ENCODE measurements at places on chromosomes 3 and 15.

DNA sequence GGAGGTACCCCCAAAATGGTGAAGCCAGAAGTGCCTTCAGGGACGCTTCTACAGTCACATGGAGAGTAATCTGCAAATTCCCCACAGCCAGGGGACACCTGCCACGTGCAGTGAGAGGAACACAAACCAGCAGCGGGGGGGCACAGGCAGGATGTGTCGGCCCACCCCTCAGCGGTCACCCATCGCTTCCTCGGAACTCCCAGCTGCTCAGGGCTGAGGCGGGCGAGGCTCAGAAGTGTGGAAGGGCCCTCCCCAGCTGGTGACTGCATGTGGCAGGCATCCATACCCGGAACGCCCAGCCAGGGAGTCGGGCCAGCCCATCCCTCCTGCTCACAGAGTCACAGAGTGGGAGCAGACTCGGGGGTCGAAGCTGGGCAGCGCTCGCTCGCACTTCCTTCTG, 63.7 kb downstream of the SLC12A8 start:
- no peak overlapping the region for H3K27ac ChIP-seq
- H3K27me3 ChIP-seq, result peaks cover 7% of the 10 kb centered on the region
- H3K4me3 ChIP-seq, result no peak overlapping the region

GRCh38 chr15:97443101-97443500, 517.4 kb upstream of the ARRDC4 start:
- no peak for DNase-seq
- H3K4me1 ChIP-seq, result no peaks in the 10 kb centered on the region
- H3K27me3 ChIP-seq, result no peaks in the 10 kb centered on the region
- H3K27ac ChIP-seq, result no peak overlapping the region

- H3K4me3 ChIP-seq, result no peak overlapping the region
- DNase-seq, result no peak
- no peak overlapping the region for H3K27ac ChIP-seq
- peaks cover 39% of the 10 kb centered on the region for H3K36me3 ChIP-seq
Measured at GRCh38 chr15:65902373-65902772, 33.1 kb downstream of the RAB11A start.

GRCh38 chr15:68274201-68274848, 3.2 kb upstream of the FEM1B start:
- peaks cover 8% of the 10 kb centered on the region for H3K27me3 ChIP-seq
- H3K4me3 ChIP-seq, result no peak overlapping the region
- H3K4me1 ChIP-seq, result peaks cover 46% of the 10 kb centered on the region

DNA sequence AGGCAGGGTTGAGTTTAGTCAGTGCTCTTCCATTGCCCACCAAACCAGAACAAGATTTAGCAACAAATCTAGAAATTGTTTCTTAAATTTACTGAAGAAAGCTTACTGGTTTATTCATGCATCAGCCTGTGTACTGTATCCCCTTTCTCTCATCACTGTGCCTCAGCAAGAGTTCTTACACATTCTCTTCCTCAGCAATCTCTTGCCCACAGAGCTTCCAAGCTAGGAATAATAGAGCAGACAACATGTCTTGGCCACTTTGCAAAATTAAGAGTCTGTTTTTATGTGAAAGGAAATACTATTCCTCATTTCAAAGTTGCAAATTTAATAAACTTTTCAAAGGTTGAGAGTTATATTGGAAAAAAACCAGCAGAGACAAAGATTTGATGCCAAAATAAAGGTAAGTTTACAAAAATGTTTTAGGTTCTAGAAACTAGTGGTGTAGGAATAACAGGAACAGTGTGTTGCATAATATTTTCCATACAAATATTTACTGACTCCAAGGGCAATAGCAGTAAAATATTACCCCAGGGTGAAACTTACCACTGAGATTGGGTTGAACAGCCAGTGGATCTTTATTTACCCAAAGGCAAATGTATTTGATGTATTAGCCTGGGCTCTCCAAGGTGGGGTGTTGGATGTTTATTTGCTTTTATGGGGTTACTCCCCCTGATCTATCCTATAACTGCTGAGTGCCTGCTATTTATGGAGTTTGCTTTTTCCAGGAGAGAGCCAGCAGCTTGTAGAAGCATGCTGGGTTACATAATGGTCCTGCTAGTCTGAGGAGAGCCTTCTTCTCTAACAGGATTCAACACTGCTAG, 276.7 kb downstream of the ADAMTSL3 start:
- H3K4me3 ChIP-seq, result no peak overlapping the region
- H3K27me3 ChIP-seq, result peaks cover 3% of the 10 kb centered on the region
- peaks cover 6% of the 10 kb centered on the region for H3K36me3 ChIP-seq
- no peak for DNase-seq
- H3K4me1 ChIP-seq, result no peaks in the 10 kb centered on the region

GRCh38 chr15:72281713-72282112, 9.4 kb upstream of the PARP6 start:
- H3K27me3 ChIP-seq, result peaks cover 62% of the 10 kb centered on the region
- no peak for DNase-seq
- H3K27ac ChIP-seq, result no peak overlapping the region
- H3K4me1 ChIP-seq, result no peaks in the 10 kb centered on the region
- H3K36me3 ChIP-seq, result no peaks in the 10 kb centered on the region
- H3K4me3 ChIP-seq, result no peak overlapping the region

DNA sequence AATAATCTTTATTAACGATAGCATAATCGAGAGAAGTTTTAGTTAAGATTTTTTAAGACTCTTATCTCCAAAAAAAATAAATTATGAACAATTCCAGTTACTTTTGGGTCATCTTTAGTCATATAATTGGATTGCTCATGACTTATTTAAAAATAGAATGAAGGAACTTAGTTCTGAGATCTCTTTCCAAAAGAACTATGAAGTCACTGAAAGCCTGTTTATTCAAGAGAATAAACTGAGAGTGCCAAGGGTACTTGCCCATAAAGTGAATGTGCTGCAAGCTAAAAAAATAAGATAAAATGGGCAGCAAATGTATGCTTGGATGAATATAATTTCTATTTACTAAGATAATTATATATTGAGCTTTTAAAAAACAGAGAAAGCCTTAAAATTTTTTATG, 176.5 kb upstream of the PLSCR5 start:
- peaks cover 3% of the 10 kb centered on the region for H3K27me3 ChIP-seq
- no peaks in the 10 kb centered on the region for H3K36me3 ChIP-seq
- H3K4me3 ChIP-seq, result no peak overlapping the region
- no peak overlapping the region for H3K27ac ChIP-seq
- no peak for DNase-seq

DNA sequence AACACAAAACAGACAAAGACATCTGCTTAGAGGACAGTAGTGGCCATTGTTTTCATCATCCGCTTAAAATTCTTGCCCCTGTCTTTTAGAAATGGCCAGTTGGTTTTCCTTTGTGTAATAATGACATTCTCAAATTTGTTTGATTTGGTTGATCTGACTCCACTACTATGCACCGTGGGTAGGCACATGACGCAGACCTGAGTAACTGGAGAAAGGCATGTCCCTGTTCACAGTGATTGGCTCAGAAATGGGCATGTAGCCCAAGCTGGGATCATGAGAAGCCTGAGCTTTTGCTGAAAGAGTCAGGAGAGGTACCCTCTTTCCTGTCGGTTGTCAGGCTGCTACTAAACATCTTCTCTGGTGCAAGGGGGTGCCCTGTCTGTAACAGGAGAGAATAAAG, 36.6 kb upstream of the MAGI1 start:
- no peak overlapping the region for H3K27ac ChIP-seq
- peaks cover 5% of the 10 kb centered on the region for H3K27me3 ChIP-seq
- H3K36me3 ChIP-seq, result no peaks in the 10 kb centered on the region
- H3K4me1 ChIP-seq, result peaks cover 12% of the 10 kb centered on the region
- H3K4me3 ChIP-seq, result no peak overlapping the region
- no peak for DNase-seq

DNA sequence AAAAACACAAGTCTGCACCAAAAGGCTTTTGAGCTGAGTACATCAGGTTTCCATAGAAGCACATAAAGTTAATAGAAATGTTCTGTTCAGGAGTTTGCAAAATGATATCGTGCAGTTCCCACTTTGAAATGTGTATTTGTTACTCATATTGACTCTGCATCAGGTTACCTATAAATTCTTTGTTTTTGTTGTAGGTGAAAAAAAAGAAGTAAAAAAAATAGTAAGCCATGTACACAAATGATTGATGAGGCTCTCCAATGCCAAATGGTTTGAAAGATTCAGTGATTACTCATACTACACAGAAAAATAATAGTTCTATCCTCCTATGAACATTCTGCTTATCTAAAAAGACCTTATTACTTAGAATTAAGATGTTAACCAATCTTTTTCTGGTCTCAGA, 287.3 kb upstream of the MME start:
- H3K4me1 ChIP-seq, result peaks cover 6% of the 10 kb centered on the region
- H3K36me3 ChIP-seq, result no peaks in the 10 kb centered on the region
- H3K27me3 ChIP-seq, result peaks cover 6% of the 10 kb centered on the region

GRCh38 chr3:196121066-196121465, 39.2 kb upstream of the TFRC start:
- no peak overlapping the region for H3K4me3 ChIP-seq
- H3K4me1 ChIP-seq, result peaks cover 10% of the 10 kb centered on the region
- no peak for DNase-seq

GRCh38 chr3:140277886-140278285, 342.9 kb downstream of the CLSTN2 start:
- peaks cover 14% of the 10 kb centered on the region for H3K27me3 ChIP-seq
- H3K4me1 ChIP-seq, result no peaks in the 10 kb centered on the region
- DNase-seq, result no peak
- no peak overlapping the region for H3K27ac ChIP-seq

DNA sequence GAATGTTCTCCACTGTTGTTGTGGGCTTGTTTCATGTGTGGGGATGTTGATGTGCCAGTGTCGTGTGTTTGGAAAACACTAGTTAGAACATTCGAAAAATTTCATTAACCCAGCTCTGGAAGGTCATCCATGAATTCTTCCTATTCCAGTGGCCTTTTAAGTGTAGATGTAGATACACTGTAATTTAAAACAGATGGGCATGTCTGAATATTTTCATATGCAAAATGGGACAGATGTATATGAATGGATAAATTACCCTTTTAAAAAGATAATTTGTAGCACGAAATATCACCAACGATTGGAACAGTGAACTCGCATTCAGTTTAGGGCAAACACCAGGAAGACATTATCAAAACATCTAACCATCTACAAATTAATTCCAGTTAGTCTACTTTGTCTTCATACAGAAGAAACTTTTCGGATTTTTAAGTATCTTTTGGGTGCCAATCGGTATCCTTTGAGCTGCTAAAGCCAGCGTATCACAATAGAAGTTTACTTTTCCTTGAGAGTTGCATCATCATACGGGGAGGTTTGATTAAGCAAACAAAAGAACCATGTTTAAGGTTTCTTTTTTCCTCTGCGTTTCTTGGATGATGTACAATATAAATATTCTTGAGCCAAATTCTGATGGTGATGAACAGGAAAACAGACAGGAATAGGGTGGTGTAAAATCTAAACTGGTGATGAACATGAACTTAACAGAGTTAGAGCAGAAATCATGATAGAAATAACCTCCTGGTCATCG, 528.1 kb downstream of the FOXP1 start:
- H3K4me1 ChIP-seq, result no peaks in the 10 kb centered on the region
- no peaks in the 10 kb centered on the region for H3K36me3 ChIP-seq
- H3K27ac ChIP-seq, result no peak overlapping the region
- no peak overlapping the region for H3K4me3 ChIP-seq
- no peaks in the 10 kb centered on the region for H3K27me3 ChIP-seq
- DNase-seq, result no peak

GRCh38 chr15:63504979-63505841, 817 bp downstream of the USP3 start:
- H3K36me3 ChIP-seq, result no peaks in the 10 kb centered on the region
- DNase-seq, result peak; percentile 71
- H3K27me3 ChIP-seq, result no peaks in the 10 kb centered on the region

GRCh38 chr15:36810656-36811449, 231.4 kb downstream of the CDIN1 start:
- no peak for DNase-seq
- H3K27ac ChIP-seq, result no peak overlapping the region
- H3K4me1 ChIP-seq, result peaks cover 41% of the 10 kb centered on the region
- H3K27me3 ChIP-seq, result peaks cover 4% of the 10 kb centered on the region
- no peak overlapping the region for H3K4me3 ChIP-seq

GRCh38 chr3:159245871-159246270, 444.0 kb downstream of the MFSD1 start:
- no peaks in the 10 kb centered on the region for H3K36me3 ChIP-seq
- no peak for DNase-seq
- H3K4me3 ChIP-seq, result no peak overlapping the region
- no peaks in the 10 kb centered on the region for H3K4me1 ChIP-seq
- H3K27ac ChIP-seq, result no peak overlapping the region

DNA sequence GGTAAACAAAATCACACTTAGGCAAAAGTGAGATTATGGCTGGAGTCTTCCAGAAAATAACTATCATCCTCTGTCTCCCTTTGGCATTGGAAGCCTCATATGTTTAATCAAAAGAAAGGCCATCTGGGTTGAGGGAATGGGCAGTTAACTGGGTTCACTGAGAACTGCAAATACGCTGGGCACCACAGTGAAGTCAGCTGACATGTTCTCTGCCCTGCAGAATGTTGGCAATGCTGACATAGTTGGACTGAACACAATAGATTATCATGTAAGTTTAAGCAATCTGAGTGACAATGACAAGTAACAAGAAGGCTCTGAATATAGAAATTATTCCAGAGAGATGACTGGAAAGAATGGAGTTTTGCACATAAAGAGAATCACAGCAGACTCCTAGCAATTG, 43.8 kb upstream of the SLC25A26 start:
- no peak overlapping the region for H3K27ac ChIP-seq
- H3K27me3 ChIP-seq, result peaks cover 4% of the 10 kb centered on the region
- H3K4me3 ChIP-seq, result no peak overlapping the region
- no peaks in the 10 kb centered on the region for H3K36me3 ChIP-seq
- peaks cover 8% of the 10 kb centered on the region for H3K4me1 ChIP-seq

DNA sequence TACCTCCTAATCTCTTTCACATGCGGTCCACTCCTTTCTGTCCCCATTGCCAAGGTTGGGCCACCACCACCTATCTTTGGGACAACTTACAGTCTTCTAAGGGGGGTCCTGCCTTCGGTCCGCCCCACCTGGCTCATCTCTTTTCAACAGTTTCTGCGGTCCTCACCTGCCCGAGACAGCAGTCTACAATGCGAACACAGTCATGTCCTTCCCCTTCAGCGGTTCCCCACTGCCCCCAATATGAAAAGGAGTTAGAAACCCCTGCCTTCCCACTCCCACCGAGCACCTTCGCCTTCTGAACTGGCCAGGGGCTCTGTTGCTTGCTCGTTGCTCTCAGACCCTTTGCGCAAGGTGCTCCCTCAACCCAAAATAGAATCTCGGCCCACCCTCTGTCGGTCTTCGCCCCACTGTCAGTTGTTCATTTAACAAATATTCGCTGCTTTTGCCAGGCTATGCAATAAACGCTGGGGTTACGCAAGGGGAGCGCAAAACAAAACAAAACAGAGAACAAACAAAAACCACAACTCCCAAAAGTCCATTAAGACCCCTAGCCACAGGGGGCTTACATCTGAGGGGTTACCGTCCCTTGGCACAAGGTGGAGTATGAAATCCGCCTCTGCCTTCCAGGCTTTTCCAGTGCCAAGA, 611 bp upstream of the FANCI start:
- peak overlapping the region; percentile 99 for H3K4me3 ChIP-seq
- H3K36me3 ChIP-seq, result peaks cover 25% of the 10 kb centered on the region
- H3K27me3 ChIP-seq, result peaks cover 8% of the 10 kb centered on the region
- H3K4me1 ChIP-seq, result peaks cover 32% of the 10 kb centered on the region
- no peak for DNase-seq

GRCh38 chr3:42734263-42734860, 31.8 kb upstream of the HHATL start:
- H3K4me3 ChIP-seq, result no peak overlapping the region
- no peak for DNase-seq
- H3K36me3 ChIP-seq, result no peaks in the 10 kb centered on the region
- no peak overlapping the region for H3K27ac ChIP-seq
- H3K4me1 ChIP-seq, result peaks cover 13% of the 10 kb centered on the region
